ENCODE measurements at places on chromosomes 5 and 9.

DNA sequence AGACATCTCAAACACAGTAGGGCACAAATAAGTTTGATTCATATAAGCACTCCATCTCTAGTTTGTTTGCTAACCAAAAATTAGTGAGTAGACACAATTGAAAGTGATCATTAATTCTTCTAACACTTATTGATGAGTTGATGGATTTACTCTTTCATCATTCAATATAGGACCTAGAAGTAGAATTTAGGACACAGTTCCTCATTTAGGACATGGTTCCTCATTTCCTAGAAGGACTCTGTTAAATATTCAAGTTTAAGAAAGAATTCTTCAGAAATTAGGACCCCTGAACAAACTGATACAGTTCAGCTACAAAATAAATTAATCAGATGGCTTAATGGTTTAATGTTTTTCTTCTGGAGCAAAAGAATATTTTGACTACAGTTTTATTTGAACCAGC is 143.5 kb upstream of the PRR16 start:
- no peak for DNase-seq

- DNase-seq = no peak
Observed at GRCh38 chr9:79357616-79358015, 214.1 kb upstream of the TLE4 start.

DNA sequence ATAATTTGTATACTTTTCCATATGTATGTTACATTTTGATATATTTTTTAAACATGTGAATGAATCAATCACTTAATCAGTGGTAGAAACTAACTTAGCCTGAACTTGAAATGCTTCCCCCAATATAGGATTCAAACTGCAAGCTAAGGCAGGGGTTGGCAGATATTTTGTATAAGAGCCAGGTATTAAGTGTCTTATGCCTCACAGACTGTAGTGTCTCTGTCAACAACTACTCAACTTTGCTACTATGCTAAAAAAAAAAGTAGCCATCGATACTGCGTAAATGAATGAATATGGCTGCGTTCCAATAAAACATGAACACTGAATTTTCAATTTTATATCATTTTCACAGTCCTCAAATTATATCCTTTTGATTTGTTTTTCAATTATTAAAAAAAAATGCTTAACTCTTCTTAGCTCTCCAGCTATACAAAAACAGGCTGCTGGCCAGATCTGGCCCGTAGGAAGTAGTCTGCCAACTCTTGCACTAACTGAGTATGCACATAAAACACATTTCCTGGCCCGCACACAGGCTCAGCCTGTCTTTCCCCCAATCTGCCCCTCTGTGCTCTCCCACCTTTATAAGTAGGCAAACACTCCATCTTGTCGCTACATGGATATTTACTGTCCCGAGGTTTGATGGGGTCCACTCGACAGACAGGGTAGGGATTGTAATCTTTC is 91.8 kb downstream of the SAXO1 start:
- no peak for DNase-seq

DNA sequence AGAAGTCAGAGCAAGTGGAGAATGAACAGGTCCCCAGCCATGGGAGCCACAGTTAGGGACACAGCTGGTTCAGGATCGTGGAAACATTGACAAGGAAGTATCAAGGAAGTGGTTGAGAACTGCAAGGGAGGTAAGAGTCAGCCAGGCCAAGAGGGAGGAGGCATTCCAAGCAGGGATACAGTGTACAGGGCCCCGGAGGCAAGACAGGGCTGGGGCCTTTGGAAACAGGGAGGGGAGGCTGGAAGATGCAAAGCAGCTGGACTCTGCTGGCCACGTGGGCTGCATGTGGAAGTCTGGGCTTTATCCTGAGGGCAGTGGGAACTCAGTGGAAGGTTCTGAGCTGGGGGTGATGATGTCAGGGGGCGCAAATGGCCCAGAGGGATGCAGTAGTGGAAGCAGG is 14.2 kb downstream of the CCDC180 start:
- no peak for DNase-seq

- DNase-seq = no peak
Observed at GRCh38 chr5:142141463-142141862, 32.9 kb downstream of the NDFIP1 start.

Data from stimulated activated CD4-positive, alpha-beta T cell treated with anti-CD3 and anti-CD28 coated beads, Interleukin-15, amount 100 ng/mL, for 48 hours (primary cell).